ENCODE measurements at places on chromosomes 3 and 15.
A peak's percentile ranks its signal among the peaks of the same experiment; 100 is the strongest.

DNA sequence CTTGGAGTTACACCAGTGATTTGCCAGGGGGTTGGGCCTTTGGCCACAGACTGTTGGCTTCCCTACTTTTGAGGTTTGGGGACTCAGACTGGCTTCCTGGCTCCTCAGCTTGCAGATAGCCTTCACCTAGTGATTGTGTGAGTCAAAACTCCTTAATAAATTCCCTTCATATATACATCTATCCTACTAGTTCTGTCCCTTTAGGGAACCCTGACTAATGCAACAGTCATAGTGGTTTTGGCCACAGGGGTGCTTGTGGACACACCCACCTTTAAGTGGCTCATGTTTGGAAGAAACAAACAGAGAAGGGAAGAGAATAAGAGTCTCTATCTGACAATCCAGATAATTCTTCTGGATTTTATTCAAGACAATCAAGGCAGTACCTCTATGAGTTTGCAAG, 457.7 kb downstream of the EPHA3 start:
- DNase-seq, result peak; percentile 61

- DNase-seq, result no peak
Observed at GRCh38 chr3:20564966-20565365, 379.0 kb upstream of the SGO1 start.

DNA sequence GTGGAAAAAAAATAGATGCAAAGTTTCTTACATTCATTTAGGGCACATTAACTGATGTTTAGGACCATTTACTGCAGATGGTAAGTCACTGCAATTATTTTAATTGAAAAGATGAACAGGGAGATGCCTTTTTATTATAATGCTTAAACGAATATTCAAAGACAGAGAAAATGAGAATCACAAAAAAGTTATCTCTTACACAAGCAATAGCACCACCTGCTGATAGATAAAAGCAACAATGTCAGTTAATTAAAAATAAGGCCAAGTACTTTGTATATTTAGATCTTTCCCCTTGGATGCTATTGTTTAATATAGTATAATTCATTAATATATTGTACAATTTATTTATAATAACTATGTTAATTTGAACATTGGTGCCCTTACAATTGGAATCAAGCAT, 55.9 kb downstream of the IFT80 start:
- DNase-seq, result peak; percentile 26

- DNase-seq, result no peak
Observed at GRCh38 chr3:12907729-12908128, 66.4 kb upstream of the RPL32 start.

DNA sequence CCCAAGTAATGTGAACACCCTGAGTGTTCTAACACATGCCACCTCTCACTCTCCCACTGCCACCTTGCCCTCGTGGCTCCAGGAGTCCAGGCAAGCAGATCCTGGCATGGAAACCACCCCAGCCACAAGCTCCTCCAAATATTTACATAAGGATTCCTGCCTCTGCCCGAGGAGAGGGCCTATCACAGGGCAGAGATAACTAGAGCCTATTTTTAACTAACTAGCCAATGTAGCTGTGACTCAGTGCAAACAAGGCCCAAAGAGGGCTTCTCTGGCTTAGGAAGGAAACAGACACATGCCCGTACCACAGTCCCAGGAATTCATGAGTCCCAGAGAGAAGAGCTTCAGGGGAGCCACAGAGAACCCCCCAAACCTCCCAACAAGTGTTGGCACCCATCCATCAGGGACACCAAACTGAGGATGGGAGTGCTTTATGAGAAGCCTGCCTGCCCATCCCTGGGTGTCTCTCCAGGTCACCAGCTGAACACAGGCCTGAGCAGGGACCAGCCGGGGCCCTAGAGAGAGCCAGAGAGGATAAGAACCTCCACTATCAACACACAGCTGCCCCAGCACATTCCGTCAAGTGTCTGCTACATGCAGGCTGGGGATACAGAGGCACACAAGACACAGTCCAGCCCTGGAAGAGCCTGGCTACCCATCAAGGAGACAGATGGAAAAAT, 9.2 kb downstream of the FYCO1 start:
- DNase-seq, result peak; percentile 77

DNA sequence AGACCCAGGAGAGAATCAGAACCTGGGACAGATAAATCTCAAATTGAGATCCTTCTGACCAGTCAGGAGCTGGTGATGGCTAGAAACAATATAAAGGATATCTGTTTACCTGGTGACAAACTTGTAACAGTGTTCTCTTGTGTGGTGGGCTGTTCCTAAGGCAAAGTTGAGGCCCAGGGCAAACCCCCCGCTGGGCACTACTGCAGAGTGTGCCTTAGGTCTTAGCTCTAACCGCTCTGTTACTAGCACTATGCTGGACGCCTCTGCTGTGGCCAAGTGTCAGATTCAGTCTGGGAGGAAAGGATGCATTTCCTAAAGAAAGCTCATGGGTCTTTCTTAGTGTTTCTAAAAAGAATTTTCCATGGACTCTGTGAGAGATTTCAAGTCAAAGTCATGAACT, 146.5 kb upstream of the MEIS2 start:
- DNase-seq, result no peak

DNA sequence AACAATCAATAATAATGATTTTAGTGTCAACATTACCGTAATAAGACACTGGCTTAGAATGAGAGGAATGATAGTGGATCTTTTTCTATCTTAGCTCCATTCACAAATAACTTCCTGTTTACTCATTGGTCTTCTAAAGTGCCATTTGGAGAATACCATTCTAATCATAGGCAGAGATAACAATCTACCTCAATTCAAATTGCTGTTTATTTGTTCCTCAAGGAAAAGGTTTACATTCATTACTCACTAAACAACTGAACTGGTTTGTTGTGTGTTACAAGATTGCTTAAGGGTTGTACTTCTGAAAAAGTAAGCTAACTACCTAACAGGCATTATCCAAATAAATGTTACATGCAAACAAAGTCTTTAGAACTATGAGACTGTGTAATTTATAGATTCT, 8.1 kb upstream of the PCOLCE2 start:
- peak; percentile 34 for DNase-seq

- no peak for DNase-seq
Observed at GRCh38 chr3:108177536-108177935, 44.7 kb downstream of the IFT57 start.

DNA sequence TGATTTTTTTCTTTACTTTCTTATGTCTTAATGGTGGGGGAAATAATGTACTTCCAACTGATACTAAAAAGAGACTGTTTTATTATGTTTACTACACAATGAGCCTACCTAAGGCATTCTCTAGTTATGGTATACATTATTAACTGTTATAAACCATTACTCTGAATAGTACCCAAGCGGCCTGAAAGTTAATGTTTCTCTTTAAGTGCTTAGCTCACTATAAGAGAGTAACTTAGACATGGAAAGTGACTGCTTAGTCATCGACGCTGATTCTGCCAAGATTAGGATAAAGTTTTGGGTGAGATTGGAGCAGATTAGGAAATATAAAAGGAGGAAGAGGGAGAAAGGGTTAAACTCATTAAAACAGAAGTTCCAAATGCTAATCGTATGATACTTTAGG, 365.0 kb downstream of the NLGN1 start:
- no peak for DNase-seq

GRCh38 chr3:166123576-166123975, 286.4 kb upstream of the BCHE start:
- peak; percentile 56 for DNase-seq

DNA sequence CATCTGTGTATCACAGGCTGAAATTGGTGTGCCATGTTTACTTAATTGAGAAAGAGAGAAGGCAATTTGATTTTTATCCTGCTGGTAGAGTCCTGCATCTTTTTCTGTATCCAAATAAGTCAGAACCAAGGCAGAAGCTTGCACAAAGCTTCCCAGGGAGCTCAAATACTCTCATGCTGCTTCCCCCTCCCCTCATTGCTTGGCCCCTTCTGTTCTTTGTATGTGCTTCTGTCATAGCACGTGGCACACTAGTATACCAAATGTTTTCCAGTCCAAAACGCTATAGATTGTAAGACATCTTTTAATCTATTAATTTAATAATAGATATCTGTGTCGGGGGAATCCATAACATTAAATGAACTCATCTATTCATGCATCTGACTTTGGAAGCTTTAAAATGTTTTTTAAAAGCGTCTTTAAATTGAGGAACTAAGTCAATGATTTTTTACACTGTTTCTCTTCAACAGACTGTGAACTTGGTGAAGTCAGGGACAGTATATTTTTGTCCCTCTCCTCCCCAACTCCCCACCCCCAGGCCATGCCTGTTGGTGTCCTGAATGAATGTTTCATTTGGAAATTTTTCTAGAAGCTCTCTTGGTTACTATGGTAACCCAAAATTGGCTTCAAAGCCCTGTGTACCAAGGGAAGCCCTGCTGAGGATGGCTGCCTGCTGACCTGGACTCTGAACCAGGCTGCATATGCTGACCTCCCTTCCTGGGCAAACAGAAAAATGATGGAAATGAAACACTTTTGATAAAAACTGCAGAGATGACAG, 26.2 kb upstream of the SLC35G2 start:
- DNase-seq, result no peak

DNA sequence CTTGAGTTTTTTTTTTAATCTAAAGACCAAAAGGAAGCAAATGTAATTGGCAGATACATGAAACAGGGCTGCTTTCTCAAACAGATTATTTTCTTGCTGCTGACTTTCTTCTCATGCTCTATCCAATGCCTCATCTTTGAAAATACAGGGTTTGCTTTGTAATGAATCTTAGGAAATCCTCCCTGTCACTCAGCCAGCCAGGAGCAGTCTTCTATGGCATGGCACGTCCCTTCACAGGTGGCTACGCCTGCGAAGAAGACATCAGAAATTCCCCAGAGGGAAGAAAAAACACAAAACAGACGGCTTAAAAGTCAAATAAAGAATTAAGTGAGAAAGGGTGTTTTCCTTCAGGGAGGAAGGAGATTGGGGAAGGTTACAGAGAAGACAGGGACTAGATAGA, 242.5 kb downstream of the IGSF11 start:
- no peak for DNase-seq

GRCh38 chr15:72216079-72216478, 14.9 kb downstream of the PKM start:
- no peak for DNase-seq

GRCh38 chr3:13071695-13072094, 1.5 kb downstream of the IQSEC1 start:
- no peak for DNase-seq

GRCh38 chr3:121992601-121993560, 29.2 kb downstream of the ILDR1 start:
- DNase-seq, result no peak

DNA sequence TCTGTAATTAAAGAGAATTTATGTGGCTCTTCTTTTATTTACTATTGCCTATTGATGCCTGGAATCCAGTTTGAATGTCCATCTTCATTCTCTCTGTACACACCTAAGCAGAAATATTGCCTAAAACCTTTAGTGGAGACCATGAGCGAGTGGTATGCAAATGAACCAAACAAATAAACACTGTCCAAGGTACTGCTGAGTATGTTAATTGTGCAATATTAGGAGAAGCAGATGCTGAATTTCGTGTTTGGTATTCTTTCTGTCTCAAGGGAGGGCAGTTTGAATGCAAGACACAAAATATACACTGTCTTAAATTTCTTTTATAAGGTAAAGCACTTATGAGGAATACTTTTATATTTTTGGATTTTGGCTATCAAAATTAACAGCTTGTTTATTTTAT, 440.9 kb downstream of the RBMS3 start:
- peak; percentile 34 for DNase-seq

GRCh38 chr3:123757281-123757940, 126.7 kb downstream of the MYLK start:
- DNase-seq, result peak; percentile 55

DNA sequence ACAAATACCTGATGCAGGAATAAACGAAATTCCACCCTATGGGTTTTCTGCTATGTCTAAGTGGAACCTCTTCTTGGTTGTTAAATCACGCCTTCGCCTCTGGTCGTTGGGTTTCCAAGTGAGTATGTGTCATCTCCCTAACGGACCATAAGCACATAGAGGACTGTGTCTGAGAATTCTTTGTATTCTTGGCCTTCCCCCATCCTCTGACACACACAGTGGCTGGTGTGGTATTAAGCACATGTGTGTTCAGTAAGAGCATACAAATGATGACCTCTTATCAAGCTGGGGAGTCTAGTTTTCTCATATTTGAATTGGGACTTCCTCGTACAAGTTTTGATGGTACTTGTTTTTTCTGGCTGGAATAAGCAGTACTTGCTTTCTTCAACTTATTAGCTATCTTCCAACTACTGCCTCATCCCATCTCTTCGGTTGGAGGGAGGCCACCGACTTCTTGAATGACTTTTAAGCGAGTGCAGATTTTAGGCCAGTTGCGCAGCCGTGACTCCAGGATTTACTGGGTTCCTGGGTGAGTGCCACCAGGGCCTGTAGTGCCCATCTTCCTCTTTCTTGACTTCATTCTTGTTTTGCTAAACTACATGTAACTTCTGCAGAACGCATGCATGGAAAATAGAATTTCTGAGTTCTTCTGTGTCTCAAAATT, 240.2 kb downstream of the ADAMTS17 start:
- no peak for DNase-seq

DNA sequence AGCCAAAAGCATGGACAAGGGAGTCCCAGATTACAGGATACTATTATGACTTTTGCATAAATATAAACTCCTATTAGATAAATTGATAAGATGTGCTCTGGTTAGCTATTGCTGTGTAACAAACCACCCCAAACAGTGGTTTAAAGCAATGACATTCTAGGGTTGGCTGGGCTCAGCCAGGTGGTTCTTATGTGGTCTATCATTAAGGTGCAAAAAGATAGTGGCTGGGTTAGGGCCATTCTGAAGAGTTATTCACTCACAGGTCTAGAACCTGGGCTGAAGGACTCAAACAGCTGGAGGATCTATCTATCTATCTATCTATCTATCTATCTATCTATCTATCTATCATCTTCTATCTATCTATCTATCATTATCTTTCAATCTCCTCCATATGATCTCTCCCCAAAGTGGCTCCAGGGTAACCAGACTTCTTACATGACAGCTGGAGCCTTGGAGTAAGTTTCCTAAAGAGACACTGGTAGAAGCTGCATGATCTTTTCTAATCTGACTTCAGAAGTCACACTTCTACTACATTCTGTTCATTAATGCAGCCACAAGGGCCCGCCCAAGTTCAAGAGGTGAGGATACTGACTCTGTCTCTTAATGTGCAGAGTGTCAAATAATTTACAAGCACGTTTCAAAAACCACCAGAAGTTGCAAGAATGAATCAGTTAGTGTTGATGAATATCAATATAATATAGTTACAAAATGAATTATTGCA, 74.9 kb upstream of the XCR1 start:
- DNase-seq, result no peak

DNA sequence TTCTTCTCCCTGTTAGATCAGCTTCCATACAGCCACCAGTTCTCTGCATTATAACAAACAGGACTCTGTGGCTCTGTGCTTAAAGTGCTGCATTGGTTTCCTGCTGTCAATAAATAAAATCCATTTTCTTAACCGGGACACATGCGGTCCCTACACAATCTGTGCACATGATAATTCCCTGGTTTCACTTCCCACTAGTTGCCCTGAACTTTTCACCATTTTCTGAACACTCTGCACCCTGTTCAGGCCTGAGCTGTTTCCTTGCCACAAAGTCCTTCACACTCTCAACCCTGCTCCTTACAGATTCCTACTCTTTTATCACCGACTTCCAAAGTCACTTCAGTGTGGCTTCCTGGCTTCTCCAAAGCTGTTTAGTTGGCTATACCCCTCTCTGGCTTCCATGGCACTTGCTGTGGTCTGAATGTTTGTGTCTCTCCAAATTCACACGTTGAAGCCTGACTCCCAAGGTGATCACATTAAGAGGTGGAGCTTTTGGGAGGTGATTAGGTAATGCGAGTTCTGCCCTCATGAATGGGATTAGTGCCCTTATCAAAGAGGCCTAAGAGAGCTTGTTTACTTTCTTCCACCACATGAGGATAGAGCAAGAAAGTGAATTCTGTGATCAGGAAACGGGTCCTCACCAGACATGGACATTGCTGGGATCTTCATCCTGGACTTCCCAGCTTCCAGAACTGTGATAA, 233.4 kb downstream of the CHST2 start:
- DNase-seq, result no peak

All from epithelial cell of esophagus (primary cell).